ENCODE measurements at places on chromosomes 7 and 10. TPM values are rescaled to one million over a fixed set of nuclear protein-coding genes. Genes with fewer than 3 reads are reported as not detected.

HNRNPH3 gene
- 47.5 TPM for total RNA-seq

- DNase-seq, result no peak
Observed at GRCh38 chr7:23486002-23486773, 15.9 kb upstream of the IGF2BP3 start.

NEURL1 gene
- 10.5 TPM for total RNA-seq

OPALIN gene
- not detected for total RNA-seq

- DNase-seq, result no peak
Observed at GRCh38 chr10:51649064-51649463, 50.3 kb downstream of the CSTF2T start.

TAS2R3 gene
- 5.2 TPM for total RNA-seq

GRCh38 chr10:81866753-81867152, 8.2 kb upstream of the NRG3 start:
- no peak for DNase-seq

GRCh38 chr7:2192831-2193534, 39.8 kb downstream of the MAD1L1 start:
- no peak for DNase-seq

- no peak for DNase-seq
Observed at GRCh38 chr7:132720835-132721234, 144.6 kb upstream of the PLXNA4 start.

GRCh38 chr10:97570789-97571471, 1.6 kb upstream of the ANKRD2 start:
- no peak for DNase-seq

EPDR1 gene
- 77.8 TPM for total RNA-seq

GRCh38 chr7:30465046-30465810, 13.4 kb downstream of the NOD1 start:
- no peak for DNase-seq

DNA sequence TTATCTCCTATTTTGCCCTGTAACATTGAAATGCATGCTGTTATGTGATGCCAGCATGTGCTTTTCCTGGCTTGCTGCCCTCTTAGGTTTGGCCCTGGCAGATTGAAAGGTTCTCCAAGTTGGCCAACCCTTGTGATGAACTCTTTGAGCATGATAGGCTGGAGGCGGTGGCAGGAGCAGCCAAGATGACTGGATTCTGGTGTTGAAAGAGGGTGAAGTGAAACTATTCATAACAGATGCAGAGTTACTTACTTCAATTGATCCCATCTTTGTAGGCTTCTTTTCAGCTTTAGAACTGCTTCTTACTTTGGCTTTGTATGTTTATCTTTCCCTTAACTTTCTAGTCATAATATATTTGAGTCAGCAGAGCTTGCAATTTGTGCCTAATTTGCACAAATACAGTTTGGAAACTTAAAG, 57.6 kb downstream of the BICC1 start:
- no peak for DNase-seq

DNA sequence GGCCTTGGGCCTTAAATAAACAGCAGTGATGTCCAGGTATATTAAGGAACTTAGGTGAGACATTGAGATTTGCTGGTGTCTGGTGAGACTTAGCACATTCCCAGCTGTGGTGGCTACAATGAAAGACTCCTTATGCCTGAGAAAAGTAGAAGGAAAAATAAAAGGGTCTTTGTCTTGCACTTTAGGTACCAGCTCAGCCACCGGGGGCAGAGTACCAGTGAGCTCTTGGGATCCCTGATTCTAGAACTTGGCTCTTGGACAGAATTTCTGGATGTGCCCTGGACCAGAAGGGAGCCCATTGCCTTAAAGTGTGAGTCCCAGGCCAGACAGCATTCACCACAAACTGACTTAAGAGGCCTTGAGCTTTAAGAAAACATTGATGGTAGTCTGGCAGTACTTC, 1038.7 kb downstream of the SORCS3 start:
- DNase-seq, result no peak

DNA sequence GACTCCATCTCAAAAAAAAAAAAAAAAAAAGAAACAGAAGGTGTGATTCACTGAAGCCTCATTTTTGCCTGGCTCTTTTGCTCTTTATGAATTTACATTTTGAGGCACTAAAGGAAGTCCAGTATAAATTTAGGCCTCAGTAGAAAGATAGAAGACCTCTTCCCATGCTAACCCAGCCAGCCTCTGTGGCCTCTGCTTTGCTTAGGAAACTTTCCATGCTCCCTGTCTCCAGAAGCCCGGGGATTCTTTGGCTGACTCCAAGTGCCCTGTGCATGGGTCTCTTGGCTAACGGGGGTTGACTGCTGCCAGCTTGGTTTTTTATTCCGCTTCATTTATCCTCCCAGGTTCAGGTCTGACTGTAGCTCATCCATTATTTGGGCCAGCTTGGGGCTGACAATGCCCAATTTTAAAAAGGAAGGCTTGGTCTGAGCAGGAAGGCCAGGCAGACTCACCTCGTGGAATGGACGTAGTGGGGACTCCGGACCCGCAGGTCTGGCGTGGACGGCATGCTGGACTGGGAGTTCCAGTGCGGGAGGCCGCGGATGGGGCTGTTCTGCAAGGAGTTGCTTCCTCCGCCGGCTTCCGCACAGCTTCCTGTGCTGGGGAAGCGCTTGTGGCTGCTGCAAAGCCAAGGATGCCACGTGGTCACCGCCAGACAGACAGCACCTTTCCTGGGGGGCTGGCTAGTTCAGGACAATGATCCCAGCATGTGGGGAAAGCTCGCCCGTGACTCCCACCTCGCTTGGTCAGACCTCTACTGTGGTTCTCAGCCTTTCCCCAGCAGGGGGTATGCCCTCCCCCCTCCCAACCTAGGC, 72.3 kb downstream of the PRPF18 start:
- DNase-seq, result no peak

GRCh38 chr7:28392289-28392688, 20.0 kb upstream of the CREB5 start:
- no peak for DNase-seq

DNA sequence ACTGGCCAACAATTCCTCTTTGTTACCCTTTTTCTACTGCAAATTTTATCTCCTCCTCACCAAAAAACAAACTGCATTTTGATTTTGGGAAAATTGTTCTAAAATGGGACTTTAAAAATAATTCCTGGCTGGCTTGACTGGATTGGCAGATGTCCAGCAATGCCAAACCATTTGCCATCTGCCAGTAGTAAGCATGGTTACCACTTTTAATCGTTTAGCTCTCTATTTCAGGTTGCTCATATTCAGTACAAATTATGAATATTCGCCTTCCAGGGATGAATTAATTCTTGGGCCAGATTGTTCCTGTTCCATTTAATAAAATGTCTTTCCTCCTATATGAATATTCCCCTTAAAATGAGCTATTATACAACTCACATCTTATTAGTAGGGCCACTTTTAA, 35.7 kb downstream of the SMNDC1 start:
- no peak for DNase-seq

GRCh38 chr7:91228927-91229558, 35.2 kb upstream of the FZD1 start:
- DNase-seq, result no peak

GRCh38 chr7:106199024-106199423, 85.8 kb downstream of the NAMPT start:
- DNase-seq, result no peak

MRLN gene
- not detected for total RNA-seq

PROSER2 gene
- 24.7 TPM for total RNA-seq

WNT2 gene
- total RNA-seq, result 1.1 TPM

DNA sequence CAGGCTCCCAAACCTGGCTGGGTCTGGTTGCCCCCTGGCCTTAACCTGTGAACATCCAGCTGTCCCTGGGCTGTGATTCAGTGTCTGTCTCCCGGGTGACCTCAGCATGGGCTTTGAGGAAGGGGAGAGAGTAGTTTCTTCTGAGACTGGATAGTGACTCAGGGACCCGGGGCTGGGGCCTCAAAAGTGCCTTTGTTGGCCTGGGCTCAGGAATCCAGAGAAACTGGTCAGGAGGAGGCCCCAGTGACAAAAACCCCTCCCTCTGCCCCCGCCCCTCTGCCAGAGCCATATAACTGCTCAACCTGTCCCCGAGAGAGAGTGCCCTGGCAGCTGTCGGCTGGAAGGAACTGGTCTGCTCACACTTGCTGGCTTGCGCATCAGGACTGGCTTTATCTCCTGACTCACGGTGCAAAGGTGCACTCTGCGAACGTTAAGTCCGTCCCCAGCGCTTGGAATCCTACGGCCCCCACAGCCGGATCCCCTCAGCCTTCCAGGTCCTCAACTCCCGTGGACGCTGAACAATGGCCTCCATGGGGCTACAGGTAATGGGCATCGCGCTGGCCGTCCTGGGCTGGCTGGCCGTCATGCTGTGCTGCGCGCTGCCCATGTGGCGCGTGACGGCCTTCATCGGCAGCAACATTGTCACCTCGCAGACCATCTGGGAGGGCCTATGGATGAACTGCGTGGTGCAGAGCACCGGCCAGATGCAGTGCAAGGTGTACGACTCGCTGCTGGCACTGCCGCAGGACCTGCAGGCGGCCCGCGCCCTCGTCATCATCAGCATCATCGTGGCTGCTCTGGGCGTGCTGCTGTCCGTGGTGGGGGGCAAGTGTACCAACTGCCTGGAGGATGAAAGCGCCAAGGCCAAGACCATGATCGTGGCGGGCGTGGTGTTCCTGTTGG, at the start of gene CLDN4:
CLDN4 (plus strand) TSS at position 316 of the 903 bp plus-strand sequence; CDS start at position 522, 206 bp downstream.
- DNase-seq, result peak; percentile 97

CALML3 gene
- 1.6 TPM for total RNA-seq

- DNase-seq, result no peak
Observed at GRCh38 chr10:67438605-67439304, 257.2 kb downstream of the CTNNA3 start.

- no peak for DNase-seq
Observed at GRCh38 chr7:92739091-92739490, 97.3 kb downstream of the CDK6 start.

DNA sequence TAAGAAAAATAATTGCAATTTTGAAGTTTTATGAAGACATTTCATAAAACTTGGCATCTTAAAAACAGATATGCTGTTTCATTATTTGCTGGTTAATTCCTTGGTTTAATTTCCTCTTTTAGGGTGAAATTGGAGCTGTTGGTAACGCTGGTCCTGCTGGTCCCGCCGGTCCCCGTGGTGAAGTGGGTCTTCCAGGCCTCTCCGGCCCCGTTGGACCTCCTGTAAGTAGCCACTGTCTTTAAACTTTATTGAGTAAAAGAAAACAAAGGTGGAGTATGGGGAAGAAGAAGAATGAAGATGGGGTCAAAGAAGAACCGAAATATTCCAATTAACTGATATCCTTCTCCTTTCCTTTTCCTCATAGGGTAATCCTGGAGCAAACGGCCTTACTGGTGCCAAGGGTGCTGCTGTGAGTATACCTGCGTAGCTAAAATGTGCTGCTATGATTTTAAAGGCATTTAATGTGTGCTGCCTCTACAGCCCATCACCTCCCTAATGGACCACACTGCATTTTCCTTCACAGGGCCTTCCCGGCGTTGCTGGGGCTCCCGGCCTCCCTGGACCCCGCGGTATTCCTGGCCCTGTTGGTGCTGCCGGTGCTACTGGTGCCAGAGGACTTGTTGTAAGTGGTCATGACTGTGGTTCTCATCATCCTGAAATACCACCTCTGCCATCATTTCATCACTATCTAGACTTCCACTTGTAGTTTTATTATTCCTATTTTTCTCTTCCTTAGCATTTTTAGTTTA, 14.7 kb downstream of the COL1A2 start:
- DNase-seq, result no peak

- DNase-seq, result no peak
Observed at GRCh38 chr7:70573696-70574095, 558.2 kb upstream of the GALNT17 start.

GRCh38 chr10:49594594-49594993, 15.5 kb upstream of the SLC18A3 start:
- DNase-seq, result no peak

GRCh38 chr10:129048513-129048912, 418.5 kb upstream of the MGMT start:
- DNase-seq, result no peak

DNA sequence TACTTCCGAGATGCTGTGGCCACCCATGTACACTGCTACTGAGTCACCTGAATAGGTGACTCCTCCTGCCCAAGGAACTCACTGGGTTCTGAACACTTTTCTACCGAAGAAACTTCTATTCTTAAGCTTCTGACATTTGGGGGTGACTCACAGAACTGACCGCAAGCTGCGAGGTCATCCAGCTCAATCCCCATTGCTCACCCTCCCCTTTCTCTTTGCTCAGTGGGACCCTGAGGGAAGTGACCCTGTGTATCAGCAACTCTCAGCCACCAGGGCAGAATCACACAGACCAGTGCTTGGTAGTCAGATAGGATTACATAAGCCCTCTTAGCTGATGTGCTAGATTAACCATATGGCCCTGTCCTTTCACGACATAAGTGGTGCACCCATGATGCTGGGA, 46.3 kb downstream of the INSYN2A start:
- DNase-seq, result no peak

DNA sequence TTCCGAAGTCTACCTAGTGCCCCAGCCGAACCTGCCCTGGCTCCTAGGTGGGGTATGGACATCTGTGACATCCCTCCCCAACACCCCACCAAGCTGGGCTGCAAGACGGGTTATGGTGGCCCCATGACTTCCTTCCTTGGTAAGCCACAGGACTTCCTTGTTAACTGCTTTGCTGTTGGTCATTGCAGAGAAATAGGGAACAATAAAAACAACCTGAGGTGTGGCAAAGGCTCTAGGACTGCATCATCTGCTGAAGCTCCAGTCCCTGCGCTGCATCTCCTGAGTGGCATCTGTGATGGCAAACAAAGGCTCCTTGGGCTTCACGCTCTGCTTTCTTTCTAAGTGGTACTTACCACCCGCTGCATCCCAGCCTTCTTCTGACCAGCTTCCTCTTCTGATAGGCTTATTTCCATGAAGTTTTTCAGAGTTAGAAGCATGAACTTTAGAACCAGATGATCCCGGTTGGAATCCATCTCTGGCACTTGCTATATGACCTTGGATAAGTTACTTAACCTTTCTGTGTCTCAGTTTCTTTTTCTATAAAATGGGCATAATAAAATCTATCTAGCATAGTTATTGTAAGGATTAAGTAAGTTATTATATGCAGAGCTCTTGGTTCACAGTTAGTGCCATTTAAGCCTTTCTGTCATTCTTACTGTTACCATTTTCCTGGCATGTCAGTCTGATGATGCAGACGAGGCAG, 216.8 kb downstream of the RPS24 start:
- no peak for DNase-seq

AIFM2 gene
- 10.7 TPM for total RNA-seq

UCN3 gene
- not detected for total RNA-seq

MYPN gene
- total RNA-seq, result 1.8 TPM

GRCh38 chr10:43707770-43708169, 59.1 kb upstream of the ZNF32 start:
- DNase-seq, result no peak

GRCh38 chr10:3476640-3477448, 304.3 kb upstream of the PITRM1 start:
- DNase-seq, result no peak

GRCh38 chr10:19815731-19816410, 361 bp upstream of the PLXDC2 start:
- peak; percentile 79 for DNase-seq

GRCh38 chr7:106405697-106406141, 120.9 kb upstream of the NAMPT start:
- DNase-seq, result no peak

- DNase-seq, result no peak
Observed at GRCh38 chr7:77222819-77223218, 23.2 kb upstream of the FGL2 start.
